ENCODE measurements at places on chromosomes 5 and 9.

DNA sequence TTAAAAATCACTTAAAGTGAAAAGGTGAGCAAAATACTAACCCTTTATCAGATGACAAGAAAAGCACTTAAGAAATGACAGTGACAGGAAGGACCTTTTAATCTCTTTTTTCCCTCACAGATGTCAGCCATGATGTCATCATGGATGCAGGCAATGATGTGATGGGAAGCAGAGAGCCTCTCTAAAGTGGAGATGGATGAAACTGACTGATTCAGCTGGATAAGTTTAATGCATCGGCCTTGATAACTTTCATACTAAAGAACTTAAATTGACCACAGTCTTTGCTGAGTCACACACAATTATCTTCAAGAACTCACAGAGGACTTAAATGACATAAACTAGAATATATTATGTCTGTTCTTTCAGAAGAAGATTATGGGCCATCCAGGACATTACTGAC is 153.2 kb upstream of the FGF10 start:
- no peak for ATAC-seq

GRCh38 chr9:94638335-94639060 is 820 bp downstream of the FBP1 start:
- ATAC-seq = no peak

DNA sequence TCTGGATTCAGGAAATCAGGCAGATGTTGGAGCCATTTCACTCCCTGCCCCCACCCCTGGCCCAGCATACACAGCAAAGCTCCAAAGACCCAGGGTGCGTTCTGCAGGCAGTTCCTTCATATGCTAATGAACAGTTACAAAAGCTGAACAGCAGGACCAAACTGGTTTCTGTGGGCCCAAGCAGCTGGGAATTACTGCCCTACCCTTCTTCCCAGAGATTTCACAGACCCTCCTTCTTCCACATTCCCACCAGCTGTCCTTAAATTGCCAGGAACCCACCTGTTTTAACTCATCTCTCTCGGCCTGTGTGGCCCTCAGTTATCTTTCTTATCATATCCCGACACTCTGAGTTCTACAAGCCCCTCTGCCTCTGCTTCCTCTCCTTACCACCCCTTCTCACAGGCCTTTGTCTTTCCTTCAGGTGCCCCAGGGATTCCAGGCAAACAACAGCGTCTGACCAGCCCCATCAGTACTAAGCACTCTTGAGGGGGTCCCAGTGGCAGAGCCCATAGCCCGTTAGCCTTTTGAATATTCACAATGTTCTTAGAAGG is 10.6 kb upstream of the F2RL1 start:
- ATAC-seq = no peak

- ATAC-seq = no peak
Observed at GRCh38 chr9:105881021-105881420, 186.7 kb downstream of the TMEM38B start.

- ATAC-seq = no peak
Observed at GRCh38 chr5:74853256-74853655, 12.9 kb downstream of the FAM169A start.

DNA sequence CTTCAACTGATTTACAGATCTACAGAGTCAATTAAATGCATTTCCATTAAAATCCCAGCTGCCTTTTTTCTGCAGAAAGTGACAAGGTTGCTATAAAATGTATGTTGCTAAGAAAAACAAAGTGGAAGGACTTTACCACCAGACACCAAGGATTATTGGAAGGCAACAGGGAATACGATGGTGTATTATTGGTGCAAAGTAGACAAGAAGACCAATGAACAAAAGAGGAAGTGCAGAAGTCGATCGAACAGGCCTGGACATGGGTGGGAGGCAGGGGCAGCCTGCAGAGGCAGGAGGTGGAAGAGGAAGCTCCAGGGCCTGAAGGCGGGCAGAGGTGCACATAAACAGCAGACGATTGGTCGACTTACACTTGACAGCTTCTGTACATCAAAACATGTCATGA is 10.6 kb upstream of the SLC6A19 start:
- ATAC-seq = no peak

GRCh38 chr5:41240985-41241384 is 27.7 kb upstream of the C6 start:
- no peak for ATAC-seq

DNA sequence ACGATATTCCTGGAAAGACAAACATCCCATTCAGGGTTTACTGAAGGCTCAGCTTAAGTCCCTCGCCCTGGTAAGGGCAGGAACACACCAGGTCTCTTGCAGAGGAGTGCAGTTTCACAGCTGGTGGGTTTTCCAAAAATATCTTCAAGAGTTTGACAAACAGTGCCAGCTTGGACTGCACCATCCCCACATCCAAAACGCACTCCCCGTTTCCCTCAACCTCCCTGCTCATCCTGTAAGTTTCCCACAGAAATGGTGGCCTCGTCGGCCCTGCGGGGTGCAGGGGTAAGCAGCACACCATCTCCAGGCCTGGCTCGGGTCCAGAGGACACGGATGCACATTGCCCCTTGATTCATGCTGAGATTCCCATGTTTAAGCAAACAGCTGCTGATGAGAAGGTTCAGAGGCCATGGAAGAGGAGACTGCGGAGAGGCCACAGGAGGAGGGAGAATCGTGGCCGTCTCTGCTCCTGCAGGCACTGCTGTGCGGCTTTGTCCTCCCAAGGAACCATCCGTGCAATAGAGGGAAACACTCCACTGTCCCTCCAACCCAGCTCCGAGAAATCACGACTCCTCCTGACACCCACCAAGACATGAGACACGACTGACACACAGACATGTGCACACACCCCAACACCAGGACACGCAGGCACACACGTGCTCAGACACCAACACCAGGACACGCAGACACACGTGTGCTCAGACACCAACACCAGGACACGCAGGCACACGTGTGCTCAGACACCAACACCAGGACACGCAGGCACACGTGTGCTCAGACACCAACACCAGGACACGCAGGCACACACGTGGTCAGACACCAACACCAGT is 24.0 kb upstream of the SLC12A7 start:
- ATAC-seq = no peak

- no peak for ATAC-seq
Observed at GRCh38 chr9:134559013-134559412, 82.6 kb upstream of the COL5A1 start.

GRCh38 chr5:149367249-149367971 is 9.6 kb downstream of the PCYOX1L start:
- ATAC-seq = peak; percentile 89

GRCh38 chr5:45437752-45438151 is 258.4 kb downstream of the HCN1 start:
- no peak for ATAC-seq

DNA sequence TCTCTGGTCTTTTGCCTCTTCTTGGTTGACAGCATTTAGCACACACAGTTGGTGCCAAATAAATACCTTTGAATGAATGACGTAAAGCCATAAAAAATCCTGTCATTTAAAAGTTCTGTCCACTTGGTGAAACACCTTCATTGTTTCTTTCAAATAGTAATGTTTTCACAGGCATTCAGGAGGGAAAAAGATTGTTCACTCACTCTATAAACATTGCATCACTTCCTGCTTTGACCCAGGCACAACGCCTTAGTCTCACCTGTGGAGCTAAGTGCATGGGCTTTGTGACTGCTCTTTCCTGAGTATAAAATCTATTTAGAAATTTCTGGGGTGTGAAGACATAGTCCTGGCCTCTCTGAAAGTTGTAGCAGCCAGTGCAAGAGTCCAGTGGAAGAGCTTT is 88.9 kb upstream of the CXCL14 start:
- no peak for ATAC-seq

- no peak for ATAC-seq
Observed at GRCh38 chr5:8905021-8905420, 640.9 kb downstream of the SEMA5A start.

GRCh38 chr5:56056875-56057274 is 62.1 kb upstream of the IL6ST start:
- ATAC-seq = no peak

GRCh38 chr9:133852431-133852830 is 114.3 kb upstream of the SARDH start:
- ATAC-seq = no peak

DNA sequence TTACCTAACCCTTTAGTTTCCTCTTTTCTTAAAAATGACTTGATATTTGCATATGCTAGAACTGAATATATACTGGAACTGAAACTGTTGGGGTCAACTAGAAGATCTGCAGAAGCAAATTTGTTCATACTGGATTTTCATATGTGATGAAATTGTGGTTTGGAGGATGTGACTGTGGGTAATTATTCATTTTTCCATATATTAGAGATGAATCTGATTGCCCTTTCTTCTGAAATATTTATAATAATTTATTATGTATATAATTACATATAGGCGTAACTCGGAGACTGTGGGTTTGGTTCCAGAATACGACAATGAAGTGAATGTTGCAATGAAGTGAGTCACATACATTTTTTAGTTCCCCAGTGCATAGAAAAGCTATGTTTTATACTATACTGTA is 149.1 kb downstream of the ATP10B start:
- ATAC-seq = no peak

DNA sequence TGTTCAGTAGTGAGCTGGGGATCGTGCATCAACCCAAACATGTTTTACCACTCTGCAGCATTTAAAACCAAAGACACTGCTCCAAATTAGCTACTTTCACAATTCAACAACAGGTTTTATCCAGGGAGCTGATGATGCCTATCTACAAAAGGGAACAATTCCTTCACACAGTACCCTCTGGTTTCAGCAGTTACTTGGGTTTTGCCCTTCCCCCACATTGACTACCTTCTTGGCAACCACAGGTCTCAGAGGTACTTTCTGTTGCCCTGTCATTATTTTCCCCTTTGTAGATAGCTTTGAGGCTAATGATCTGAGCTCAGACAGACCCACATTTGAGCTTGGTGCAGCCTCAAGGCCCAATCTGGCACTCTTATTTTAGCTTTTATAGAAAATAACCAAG is 96.1 kb downstream of the WDR41 start:
- no peak for ATAC-seq

GRCh38 chr5:56142614-56143372 is 90.3 kb downstream of the ANKRD55 start:
- no peak for ATAC-seq

GRCh38 chr5:53438486-53439472 is 41.6 kb upstream of the FST start:
- ATAC-seq = peak; percentile 89

- no peak for ATAC-seq
Observed at GRCh38 chr9:137462986-137463930, 4.1 kb upstream of the NSMF start.

DNA sequence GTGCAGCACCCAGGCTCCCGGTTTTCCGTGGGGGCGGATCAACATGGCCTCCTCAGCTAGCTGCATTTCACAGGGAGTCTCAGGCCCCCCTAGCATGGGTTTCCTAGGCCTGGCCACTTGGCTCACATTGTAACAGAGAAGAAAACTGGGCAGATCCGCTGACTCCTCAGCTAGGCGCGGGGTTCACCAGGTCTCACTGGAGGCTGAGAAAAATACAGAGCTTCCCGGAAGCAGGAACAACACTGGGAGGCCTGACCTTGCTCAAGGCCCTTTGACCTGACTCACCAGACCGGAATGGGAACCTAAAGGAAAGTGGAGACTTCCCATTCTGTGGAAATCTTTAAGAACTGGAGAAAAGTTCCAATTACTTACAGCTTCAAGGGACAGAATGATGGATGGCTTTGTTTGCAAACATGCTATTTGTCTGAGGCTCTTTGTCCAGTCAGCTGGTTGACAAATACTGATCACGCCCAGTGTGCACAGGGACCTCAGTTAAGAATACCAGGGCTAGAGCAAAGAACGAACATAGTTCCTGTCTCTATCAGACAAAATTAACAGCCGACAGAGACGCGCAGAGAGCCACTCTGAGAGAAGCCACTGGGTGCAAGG is 88.7 kb upstream of the LRRTM2 start:
- no peak for ATAC-seq

DNA sequence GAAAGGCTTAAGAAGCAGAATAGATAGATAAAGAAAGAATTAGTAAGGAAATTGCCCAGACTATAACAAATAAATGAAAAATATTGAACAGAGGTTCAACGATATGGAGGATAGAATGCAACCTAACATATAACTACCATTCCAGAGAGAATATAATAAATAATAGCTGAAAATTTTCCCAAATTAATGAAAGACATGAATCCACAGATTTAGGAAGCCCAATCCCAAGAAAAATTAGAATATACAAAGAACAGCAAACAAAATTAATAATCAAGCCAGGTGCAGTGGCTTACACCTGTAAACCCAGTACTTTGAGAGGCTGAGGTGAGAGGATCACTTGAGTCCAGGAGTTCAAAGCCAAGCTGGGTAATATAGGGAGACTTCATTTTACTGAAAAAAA is 27.8 kb upstream of the FNIP1 start:
- ATAC-seq = no peak

- no peak for ATAC-seq
Observed at GRCh38 chr5:89998519-89999305, 410.8 kb downstream of the CETN3 start.

DNA sequence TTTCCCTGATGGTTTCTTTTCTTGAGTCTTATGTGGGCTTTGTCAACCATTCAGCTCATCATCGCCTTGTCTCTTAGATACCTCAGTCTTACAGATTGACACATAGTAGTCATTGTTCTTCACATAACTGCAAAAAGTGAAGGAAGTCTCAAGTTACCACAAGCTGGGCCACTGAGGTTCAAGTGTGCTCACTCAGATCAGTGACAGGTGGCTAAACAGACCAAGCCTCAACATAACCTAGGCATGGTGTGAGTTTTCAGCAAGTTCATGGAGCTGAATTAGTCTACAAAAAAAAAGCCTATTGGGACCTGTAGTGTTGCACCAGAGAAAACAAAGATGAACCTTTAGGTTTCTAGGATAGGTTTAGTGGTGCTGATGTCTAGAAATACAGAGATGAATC is 58.2 kb downstream of the RFK start:
- ATAC-seq = no peak

- no peak for ATAC-seq
Observed at GRCh38 chr5:59645380-59645779, 248.1 kb downstream of the PDE4D start.

DNA sequence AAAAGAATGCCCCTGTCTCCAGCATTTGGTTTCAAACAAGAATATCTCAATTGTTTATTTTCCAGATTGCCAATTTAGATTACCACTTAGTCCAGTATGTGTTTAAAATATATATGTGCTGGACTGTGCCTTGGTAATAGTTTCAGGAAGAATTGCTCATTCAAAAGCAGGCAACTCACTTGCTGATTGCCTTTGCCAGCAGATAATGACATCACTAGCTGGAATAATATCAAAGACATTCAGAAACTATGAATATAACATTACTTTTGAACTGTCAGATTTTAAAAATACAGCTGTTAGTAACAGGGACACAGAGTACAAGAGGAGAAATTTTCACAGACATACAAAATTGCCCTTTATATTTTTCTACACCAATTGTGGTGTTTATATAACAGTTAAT is 96.0 kb upstream of the ITGA2 start:
- peak; percentile 74 for ATAC-seq

DNA sequence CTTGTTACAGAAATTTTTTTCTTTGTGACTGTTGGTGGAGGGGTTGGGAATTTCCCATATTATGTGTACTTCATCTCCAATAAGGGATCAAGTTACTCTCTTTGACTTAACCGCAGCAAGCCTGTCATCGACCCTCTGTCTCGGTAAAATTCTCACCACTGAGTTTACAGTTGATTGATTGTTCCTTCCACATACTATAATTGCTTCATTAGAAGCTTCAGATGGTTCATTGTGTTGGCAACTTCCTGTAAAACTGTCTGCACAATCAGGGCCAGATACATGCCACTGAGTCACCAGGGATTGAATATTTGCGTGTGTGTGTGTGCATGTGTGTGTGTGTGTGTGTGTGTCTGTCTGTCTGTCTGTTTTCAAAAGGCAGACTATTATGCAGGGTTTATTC is 176.6 kb downstream of the ZNF462 start:
- peak; percentile 44 for ATAC-seq

GRCh38 chr9:1647776-1648175 is 367.4 kb upstream of the SMARCA2 start:
- no peak for ATAC-seq

Measured in SK-N-SH treated with all-trans-retinoic acid at 6 μM for 48 hours (cell line).